COR-L47 (cell line): ENCODE measurements at places on chromosomes 11 and 22.

DNA sequence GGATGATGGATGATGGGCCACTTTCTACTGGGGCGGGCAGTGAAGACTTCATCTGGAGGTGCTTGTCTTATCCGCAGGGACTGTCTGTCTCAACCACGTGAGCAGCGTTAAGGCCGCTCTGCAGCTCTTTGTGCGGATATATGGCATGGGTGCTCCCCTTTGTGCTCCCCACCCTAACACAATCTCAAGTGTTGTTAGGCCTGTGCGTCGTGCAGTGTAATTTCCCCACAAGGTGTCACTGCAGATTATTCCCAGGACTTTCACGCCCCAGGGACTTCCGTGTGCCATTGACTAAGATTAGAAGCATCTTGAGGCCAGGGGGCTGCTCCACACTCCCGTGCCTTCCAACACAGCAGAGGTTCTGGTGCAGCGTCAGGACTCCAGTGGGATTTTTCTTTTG lies 65.3 kb downstream of the TBC1D22A start:
- no peak for DNase-seq

DNA sequence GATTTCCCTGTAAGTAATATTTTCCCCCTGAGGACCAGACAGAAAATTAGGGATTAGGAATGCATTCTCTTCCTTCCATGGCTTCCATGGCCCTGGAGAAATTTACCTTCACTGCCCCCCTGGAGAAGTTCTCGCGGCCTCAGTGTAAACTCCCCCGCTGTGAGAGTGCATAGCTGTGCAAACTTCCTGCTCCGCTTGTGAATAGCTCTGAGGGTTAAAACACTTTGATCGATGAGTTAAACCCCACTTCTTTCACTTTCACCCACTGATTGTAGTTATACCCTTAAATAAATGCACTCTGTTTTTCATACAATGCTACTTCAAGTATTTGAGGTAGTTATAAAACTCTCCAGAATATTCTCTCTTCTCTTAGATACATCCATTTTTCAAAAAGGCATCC lies 190.8 kb downstream of the DSCAML1 start:
- no peak for DNase-seq

DNA sequence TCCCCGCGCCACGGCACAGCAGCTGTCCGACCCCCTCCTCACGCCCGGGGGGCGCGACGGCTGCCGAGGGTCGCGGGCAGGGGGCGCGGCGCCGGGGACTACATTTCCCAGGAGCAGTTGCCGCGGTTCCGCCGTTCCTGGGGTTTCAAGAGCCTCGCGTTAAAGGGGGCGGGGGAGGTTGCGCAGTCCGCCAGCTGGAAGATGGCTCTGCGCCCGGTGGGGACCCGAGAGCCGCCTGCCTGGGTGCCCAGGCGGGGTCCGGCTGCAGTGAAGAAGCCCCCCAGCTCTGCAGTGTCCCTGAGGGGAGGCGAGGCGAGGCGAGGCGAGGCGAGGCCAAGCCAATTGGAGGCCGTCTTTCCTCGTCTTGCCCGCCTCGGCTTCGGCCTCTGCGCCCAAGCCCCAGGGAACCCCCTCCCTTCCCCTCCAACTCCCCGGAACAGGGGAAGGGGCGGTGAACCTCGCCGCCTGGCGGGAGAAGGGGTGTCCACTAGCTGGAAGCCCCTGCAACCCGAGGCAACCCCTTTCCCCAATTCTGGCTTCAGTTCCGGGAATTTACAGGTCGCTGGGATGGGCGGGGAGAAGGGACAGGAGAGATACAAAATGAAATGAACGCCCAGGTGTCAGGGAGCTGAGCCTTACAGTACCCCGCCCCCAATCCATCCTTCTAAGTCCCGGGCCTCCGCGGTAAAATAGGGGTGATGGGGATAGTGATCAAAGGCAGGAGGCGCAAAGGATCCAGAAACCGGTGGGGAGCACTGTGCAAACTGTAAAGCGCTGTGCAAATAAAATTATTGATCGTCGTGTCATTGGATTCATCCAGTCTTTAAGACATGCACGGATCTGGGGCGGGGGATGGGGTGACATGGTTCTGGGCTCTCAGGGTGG lies 5.2 kb upstream of the GCAT start:
- peak; percentile 69 for DNase-seq

DNA sequence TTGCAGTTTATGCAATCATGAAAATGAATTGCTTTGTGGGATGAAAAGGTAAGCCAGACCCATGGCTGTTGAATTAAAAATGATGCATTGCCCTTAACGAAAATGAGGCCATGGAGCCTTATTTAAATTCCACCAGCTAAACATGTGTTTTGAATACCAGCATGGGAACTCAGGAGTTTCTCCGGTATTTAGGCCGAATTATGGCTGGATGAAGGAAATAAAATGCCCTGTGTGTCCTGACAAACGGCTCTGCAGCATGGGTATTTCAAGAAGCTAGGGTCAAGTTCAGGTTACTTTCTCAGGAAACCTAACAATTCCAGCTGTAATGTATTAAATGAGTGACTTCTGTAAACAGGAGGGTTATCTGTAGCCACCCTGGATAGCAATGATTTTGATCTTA lies 38.3 kb downstream of the AMOTL1 start:
- DNase-seq: no peak

- DNase-seq: no peak
Observed at GRCh38 chr22:31151872-31152271, 8.1 kb upstream of the RNF185 start.

DNA sequence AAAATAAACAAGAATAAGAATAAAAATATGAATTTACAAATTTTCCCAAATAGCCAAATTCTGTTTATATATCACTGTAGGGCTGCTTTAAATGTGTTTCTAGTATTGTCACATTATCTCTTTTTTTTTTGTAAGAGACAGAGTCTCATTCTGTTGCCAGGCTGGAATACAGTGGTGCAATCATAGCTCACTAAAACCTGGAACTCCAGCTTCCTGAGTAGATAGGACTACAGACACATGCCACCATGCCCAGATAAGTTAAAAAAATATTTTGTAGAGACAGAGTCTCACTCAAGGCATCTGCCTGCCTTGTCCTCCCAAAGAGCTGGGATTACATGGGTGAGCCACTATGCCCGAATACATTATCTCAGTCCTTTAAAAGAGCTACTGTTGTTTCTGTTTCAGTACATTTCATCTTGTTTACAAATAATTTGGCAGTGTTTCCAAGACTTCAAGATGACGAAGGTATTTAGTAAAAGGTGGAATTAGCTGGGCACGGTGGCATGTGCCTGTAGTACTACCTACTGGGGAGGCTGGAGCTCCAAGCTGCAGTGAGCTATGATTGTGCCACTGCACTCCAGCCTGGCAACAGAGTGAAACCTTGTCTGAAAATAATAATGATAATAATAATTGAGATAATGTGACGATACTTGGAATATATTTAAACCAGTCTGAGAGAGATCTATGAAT lies 6.0 kb downstream of the FOLH1 start:
- no peak for DNase-seq

DNA sequence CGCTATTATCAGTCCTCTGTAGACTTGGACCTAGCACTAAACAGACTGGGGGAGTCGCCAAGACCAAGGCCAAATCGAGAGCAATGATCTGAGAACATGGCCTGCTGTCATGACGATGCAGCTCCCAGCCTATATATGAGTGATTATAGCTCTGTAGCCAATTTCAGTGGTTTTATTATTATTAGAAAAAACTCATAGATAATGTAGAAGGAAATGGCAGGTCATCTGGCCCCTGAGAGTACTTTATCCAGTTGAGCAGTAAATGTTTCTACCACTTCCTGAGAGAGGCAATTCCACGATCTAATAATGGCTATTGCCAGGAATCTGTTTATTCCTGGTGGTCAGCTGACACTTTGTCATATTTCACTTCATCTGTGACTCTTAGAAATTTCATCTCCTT lies 666.7 kb downstream of the OPCML start:
- DNase-seq: no peak

GRCh38 chr11:30304620-30305019 lies 18.3 kb upstream of the ARL14EP start:
- DNase-seq: no peak

DNA sequence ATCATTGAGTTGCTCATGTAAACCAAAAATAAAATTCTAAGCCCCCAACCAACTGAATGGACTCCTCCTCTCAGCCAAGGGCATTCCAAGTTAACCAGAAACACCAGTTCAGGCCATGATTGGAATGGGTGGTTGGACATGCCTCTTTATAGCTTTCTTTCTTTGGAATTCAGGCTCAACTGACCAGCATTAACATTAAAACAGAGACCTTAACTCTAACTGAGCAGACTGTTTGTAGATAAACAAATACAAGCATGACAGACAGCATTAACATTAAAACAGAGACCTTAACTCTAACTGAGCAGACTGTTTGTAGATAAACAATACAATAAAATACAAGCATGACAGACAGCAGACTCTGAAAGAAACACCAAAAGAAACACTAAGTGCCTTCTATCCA lies 278.2 kb downstream of the DLG2 start:
- DNase-seq: no peak

- DNase-seq: peak; percentile 80
Observed at GRCh38 chr11:115317277-115318185, 186.7 kb downstream of the CADM1 start.

DNA sequence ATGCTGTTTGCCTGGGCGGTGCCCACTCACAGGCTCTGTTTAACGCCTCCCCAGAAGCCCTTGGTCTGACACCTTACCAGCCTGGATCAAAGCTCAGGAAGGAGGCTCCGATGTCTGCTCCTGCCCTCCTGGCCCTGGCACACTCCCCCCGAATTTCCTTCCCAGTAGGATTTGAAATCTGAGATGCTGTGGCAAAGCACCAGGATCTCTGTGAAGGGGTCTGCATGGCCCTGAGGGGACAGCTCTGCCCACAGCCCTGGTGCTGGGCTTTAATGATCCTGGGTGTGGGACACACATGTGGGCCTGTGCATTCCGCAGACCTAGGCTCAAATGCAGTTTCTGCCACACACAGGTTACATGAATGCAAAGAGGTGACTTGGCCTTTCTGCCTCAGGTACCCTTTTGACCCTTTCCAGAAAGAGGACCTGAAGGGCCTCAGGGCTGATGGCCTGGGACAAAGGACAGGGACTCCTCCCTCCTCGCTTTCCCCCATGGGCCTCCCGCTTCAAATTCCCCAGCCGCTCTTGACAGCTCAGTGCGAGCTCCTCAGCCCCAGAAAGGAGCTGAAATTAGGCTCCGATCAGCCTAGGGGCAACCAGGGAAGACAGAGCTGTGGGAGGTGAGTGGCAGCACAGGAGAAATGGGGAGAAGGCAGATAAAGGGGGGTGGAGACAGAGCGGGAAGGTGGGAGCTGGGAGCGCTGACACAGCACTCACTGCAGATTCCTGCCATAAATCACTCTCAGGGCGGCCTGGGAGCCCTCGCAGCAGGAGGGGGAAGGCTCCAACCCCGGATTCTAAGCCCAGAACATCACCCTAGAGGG lies 41.3 kb downstream of the TRIM29 start:
- no peak for DNase-seq

DNA sequence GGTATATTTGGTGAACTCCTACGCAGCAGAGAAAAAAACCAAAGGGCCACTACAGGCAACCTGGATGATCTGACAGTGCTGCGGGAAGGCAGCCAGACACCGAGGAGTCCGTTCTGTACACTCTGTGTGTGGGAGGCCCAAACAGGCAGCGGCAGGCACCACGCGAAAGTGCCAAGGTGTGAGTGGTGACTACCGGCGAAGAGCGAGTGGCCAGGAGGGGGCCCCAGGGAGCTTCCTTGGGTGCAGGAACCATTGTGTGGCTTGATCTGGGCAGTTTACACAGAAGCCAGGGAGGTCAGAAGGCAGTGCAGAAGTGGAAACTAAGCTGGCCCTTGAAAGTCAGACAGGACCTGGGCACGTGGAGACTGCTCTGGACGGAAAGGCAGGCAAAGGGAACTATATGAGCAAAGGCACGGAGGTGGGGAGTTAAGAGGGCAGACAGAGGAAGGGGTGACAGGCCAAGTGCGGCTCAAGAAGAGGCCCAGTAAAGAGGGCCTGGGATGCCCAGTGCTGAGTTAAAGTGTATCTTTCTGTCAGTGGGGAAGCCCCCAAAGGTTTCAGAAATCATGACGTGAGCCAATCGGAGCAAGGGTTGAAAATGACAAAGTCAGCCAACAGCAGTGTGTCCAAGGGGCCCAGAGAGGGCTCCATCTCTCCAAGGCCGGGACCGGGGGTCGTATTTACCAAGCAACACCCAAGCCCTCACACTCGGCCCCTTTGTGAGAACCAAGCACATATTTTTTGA lies 10.6 kb downstream of the TMEM184B start:
- DNase-seq: no peak

GRCh38 chr11:126603486-126603885 lies 248.0 kb downstream of the ST3GAL4 start:
- no peak for DNase-seq

- no peak for DNase-seq
Observed at GRCh38 chr22:35894937-35895708, 133.5 kb downstream of the RBFOX2 start.

DNA sequence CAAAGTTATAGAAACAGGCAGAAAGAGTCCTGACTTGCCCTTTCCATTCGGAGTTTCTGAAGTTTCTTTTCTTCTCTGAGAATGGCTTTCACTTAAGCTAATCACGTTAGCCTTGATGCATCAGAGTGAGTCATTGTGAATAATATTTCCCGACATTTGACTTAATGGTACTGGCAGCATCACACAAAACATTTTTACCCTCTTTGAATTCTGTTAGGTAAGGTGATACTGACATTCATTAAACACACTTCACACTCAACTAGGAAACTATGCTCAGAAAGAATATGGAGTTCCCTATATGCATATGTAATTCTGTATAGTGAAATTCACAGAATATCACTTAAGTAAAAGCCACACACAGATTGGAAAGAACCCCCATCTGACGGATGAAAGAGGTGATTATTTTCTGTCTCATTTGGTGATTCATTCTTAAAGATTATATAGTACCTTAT lies 120.8 kb upstream of the ARHGAP20 start:
- no peak for DNase-seq

- no peak for DNase-seq
Observed at GRCh38 chr22:41217553-41218157, 12.5 kb downstream of the L3MBTL2 start.

DNA sequence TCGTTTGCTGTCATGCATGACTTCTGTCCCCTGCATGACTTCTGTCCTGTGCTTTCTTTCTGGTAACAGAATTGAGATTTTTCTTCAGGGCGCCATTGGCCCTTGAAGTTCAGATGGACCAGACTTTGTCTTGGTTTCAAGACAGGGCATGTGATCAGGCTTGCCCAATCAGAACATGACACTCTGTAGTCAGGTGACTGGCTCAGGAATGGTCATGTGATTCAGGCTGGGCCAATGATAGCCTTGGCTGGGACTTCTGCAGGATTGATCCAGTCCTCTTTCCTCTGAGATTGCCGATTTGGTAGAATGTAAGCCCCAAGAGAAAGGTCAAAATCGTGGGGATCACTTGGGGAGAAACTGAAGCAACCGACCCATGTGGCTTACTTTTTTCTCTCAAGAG lies 90.5 kb upstream of the ALX4 start:
- DNase-seq: no peak

- peak; percentile 20 for DNase-seq
Observed at GRCh38 chr11:125165111-125165842, 726 bp downstream of the PKNOX2 start.

GRCh38 chr11:73157101-73158010 lies 15.2 kb upstream of the FCHSD2 start:
- DNase-seq: no peak

- no peak for DNase-seq
Observed at GRCh38 chr11:95279921-95280868, 49.2 kb upstream of the SESN3 start.

- no peak for DNase-seq
Observed at GRCh38 chr22:18022876-18023275, 1.5 kb downstream of the MICAL3 start.
